ENCODE measurements at places on chromosomes 5 and 9.

GRCh38 chr5:86986837-86987236 lies 280.8 kb upstream of the RASA1 start:
- DNase-seq = no peak

DNA sequence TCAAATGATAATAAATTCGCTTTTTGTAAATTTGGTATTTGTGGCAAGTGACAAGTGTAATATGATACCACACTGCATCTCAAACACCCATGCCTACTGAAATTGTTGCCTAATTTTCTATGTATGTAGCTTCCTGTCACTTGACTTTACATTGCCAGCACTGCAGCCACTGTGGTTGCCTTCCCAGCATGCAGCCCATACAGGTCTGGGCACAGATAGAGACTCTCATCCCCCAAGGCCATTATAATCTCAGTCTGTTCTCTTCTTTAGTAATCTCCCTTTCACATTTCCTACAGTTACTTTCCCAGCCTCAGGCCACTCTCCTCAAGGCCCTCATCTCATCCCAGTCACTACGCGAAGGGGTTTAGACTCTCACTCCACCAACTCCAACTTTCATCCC lies 1200.6 kb downstream of the PTPRD start:
- no peak for DNase-seq

- DNase-seq = no peak
Observed at GRCh38 chr5:14040542-14040941, 96.1 kb upstream of the DNAH5 start.

- DNase-seq = no peak
Observed at GRCh38 chr5:117881426-117882230, 1106.7 kb downstream of the DTWD2 start.

GRCh38 chr9:100294806-100295205 lies 57.9 kb downstream of the TEX10 start:
- no peak for DNase-seq

DNA sequence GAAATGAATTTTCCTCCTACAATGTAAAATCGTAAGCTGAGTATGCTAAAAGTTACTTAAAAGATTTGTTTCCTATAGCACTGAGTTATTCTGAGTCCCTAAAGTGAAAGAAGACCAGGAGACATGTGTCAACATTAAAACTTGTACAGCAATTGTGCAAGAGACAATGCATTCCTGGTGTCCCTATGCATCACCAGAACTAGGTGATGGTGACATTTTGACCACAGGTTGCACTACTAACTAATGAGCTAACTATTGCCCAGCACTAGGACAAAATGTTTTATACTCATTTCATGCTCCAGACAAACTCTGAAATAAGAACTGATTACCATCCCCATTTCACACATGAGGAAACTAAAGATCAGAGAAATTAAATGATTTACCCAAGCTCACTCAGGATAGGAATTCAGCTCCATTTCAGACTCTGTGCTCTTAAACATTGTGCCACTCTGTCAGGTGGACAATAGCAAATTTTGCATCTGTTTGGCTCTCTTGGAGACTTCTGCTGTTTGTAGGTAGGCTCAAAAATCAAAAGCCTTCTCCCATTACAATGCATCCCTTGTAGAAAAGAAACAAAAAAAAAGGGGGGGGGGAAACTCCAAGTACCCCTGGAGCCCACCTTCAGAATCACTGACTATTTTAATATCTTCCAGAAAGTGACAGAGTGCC lies 269.2 kb downstream of the ACTL7B start:
- no peak for DNase-seq

DNA sequence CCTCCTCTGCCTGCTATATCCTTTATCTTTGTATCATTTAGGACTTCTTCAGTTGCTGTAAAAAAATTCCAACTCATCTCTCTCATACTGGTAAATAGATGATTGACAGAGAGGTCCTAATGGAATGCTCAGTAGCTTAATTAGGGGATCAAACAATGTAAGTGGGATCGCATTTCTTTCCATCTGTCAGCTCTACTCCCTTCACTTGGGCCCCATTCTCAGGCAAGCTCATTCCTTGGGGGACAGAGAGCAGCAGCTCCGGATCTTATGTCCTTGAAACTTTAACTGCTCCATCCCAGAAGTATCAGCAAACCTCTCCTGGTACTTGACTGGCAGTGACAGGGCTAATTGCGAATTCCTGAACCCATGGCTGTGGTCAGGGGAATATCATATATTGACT lies 146.7 kb downstream of the YTHDC2 start:
- no peak for DNase-seq

All from LNCaP clone FGC (cell line).